Activated T-cell treated with anti-CD3 and anti-CD28 coated beads for 4 hours (primary cell): ENCODE measurements at places on chromosomes 6 and 20.

DNA sequence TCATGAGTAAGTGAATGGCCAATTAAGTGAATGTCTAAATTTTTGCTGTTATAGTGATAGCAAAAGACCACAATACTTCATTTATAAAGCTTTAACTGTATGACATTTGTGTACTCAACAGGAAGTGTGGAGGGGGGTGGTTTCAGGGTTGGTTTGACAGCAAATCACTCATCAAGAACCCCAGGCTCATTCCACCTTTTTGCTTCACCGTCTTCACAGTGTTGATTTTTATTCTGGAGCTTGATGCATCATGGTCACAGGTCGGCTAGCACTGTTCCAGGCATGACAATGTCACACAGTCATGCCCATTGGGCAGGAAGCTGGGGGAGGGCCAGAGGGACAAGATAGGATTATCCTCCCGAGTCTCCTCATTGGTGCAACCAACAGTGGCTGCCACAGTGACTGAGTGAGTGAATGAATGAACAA lies 75.0 kb downstream of the MDGA1 start:
- DNase-seq, result peak; percentile 3

GRCh38 chr6:149636124-149636523 lies 12.4 kb downstream of the KATNA1 start:
- DNase-seq, result no peak

GRCh38 chr6:157648561-157648960 lies 174.5 kb upstream of the SNX9 start:
- no peak for DNase-seq

DNA sequence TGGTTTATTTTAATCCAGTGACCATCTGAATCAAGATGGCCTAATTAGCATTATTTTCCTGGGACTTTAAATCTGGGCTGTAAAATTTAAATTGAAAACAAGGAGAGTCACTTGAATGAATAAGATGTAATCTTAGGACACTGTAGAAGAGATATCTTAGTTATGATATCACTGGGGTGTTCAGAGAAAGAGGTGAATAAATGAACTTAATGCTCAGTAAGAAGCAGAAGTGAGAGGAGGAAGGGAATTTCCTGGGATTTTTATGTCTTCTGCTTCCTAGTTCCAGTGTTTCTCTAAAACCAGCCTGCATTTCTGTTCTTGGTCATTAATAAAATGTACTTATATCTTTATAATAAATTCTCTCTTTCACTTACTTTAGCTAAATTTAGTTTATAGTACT lies 136.8 kb upstream of the PTPRK start:
- DNase-seq, result no peak

GRCh38 chr20:10940941-10941340 lies 267.1 kb upstream of the JAG1 start:
- DNase-seq, result no peak

DNA sequence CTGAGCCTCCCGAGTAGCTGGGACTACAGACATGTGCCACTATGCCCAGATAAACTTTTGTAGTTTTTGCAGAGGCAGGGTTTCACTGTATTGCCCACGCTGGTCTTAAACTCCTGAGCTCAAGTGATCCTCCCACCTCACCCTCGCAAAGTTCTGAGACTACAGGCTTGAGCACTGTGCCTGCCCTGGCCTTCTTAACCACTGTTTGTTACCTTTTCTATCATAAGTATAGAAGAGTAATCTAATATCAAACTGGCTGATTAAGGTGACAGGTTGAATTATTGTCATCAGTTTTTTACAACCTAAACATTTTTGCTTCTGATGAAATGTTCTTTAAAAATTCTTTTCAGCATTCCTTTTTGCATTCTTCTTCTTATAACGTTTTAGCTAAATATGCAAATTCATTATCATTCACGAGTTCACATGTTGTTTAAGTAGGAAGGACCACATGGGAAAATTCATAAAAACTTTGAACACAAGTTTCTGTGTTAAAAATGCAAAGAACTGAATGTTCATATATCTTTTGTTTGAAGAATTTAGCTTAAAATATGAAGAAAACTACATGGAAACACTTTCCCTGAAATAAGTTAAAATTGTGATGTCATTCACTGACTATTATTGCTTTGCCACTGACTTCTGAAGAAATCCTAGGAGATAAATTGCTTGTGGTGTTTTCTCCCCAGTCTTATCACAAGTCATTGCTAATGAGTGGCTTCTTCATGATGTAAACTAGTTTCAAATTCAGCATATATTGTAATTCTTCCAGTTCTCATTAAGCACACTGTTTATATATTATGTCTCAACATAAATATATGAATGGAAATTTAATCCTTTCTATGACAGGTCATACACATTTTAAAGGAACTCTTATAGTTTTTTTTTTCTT lies 106.7 kb downstream of the ADGRB3 start:
- no peak for DNase-seq

- no peak for DNase-seq
These were observed 263.5 kb downstream of the THBS2 start for GRCh38 chr6:168990019-168990751.

DNA sequence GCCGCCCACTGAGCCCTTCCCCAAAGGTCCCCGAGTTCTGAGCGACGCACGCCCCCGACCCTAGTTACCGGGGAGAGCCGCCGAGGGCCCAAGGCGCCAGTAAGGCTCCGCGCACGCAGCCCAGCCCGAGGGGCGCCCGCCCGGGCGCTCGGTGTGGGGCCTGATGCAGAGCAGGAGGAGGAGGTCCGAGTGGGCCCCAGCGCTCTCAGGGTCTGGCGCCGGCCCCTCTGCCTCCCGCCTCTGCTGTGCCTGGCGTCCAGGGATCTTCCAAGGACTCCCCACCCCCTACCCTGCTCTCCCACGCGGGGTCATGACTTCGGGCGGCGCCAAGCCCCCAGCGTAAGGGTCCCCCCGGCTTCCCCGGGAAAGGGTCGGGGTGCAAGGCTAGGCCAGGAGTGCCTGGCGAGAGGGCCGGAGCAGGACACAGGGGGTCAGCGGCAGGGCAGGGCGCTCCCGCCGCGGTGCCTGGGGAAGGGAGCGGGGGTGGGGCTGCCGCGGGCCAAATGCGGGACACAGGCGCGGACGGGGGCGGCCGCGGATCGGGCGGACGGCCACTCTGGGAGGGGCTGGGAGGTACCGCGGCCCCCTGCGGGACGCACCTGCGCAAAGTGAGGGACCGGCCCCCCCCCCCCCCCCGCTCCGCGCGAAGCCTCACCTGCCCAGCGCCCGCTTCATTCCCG lies 637 bp downstream of the ABHD12 start:
- no peak for DNase-seq

GRCh38 chr6:53744321-53744720 lies 50.5 kb upstream of the LRRC1 start:
- DNase-seq, result no peak

DNA sequence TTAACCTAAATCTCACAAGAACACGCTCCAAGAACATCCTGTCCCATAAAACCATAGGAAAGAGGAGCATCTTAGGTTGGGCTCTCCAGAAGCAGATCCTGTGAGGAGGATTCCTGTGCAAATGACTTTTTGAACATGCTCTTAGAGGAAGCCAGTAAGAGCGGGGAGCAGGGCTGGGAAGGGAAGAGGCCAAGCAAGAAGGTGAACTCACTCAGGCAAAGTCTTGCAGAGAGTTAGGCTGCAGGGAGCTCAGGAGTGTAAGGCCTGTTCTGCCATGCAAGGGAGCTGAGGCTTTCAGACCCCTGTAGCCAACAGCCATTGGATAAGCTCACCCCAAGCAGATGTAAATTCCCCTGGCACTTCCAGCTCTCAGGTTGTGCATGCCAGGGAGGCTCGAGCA lies 63.6 kb upstream of the LY86 start:
- DNase-seq, result no peak

DNA sequence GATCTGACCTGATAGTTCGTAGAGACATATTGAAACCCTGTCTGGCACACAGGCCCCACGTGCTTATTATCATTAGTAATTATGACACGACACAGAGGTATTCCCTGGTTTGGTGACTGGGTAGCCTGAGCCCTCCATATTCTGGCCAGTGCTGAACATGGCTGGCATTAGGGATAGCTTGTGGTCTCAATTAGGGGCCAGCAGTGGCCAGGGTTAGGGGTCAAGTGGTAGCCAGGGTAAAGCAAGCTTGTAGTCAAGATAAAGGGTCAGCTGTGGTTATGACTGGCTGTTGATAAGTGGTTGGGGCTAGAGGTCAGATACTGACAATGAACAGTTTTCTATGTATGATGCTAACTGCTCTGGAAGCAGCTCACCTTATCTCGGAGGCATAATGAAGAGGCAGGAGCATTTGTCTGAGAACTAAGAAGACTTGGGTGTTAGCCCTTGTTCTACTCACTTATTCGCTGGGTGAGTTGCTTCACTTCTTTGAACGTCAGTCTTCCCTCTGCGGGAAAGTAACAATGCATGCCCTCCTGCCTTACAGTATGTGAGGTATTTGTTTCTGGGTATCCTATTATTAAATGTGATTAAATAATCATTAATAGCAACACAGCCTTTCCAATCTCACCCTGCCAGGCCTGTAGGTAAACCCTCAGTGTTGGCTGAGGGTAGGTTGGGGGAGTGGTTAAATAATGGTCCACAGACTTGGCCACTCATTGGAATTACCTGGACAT lies 66.7 kb downstream of the VEGFA start:
- DNase-seq, result no peak

DNA sequence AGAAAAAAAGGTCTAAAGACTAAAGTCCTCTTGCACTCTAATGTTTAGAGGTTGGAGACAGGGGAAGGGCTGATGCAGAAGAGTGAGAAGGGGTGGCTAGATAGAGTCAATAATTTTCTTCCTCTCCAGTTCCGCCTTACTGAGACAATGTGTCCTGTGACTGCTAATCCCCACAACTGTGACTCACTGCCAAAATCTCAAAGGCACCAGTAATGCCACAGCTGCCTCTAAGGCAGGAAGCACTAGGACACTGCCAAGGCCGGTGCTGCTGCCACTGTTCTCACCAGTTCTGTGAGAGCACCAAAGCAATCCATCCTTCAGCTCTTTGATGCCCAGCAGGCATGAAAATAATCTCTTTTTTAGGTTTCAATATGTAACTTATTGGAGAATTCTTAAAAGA lies 701.9 kb upstream of the MAP3K7 start:
- no peak for DNase-seq

- DNase-seq, result no peak
These were observed at the start of gene FOXC1 for GRCh38 chr6:1609648-1610496. Gene FOXC1 (plus strand): TSS chr6:1609915. CDS start chr6:1610446, 531 bp downstream.

DNA sequence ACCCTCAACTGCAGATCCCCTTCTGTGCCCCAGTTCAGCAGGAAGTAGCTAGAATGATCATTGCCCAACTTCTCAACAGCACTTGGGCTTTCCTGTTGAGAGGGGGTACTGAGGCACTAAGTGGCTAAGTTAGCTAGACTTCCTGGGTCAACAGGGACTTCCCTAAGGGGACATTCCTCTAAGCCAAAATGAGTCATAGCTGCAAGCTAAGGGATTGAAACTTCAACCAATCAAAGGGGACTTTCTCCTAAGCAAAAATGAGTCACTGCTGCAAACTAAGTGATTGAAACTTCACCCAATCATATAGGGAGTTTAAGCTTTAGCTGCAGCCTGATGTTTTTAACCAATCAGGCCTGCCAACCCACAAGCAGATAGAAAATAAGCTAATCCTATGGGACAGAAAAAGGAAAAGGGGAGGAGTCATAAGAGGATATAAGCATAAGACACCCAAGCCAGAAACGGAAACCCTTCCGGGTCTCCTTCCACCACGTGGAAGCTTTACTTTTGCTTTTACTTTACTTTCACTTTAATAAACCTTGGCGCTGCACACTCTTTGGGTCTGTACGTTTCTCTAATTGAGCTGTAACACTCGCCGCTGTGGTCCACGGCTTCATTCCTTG lies 659.0 kb upstream of the HS3ST5 start:
- DNase-seq, result no peak

- DNase-seq, result no peak
These were observed 284.0 kb downstream of the KCNQ5 start for GRCh38 chr6:72905705-72906478.

GRCh38 chr20:62021793-62022385 lies 43.8 kb downstream of the TAF4 start:
- DNase-seq, result no peak

DNA sequence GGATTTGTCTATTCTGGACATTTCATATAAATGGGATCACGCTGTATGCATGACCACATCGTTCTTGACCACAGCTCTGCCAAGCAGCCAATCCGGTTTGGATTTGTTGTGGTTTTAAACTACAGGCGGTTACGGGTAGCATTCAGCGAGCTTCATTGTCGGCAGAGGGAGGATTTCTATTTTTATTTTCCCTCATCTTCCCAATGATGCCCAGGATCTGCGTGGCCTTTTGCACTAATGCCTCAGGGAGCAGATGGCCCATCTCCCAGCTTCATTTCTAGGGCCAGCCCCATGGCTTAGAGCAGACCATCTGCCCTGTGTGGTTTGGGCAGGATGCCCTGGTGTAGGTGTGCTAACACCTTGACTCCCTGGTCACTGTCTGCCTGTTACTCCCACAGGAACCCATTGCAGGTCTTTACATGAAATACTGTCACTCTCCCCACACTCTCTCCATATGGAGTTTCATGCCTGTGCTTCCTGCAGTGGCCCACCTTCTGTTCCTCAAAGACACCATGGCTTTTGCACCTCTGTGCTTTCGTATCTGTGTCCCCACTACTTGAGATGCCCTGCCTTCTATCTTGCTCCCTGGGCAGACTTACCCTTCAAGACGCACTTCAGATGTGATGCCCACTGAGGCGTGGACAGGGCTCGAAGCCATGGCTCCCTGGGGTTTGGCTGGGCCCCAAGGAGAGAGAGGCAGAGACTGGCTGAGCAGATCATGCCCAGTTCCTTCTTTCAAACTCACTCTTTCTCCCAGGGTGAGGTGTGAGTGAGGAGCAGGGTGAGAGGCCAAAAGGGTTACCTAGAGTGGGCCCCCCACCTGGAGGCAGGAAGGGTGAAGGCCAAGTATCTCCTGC lies 26.0 kb downstream of the SDCBP2 start:
- no peak for DNase-seq

- DNase-seq, result no peak
These were observed 33.2 kb upstream of the CST7 start for GRCh38 chr20:24915892-24916291.

DNA sequence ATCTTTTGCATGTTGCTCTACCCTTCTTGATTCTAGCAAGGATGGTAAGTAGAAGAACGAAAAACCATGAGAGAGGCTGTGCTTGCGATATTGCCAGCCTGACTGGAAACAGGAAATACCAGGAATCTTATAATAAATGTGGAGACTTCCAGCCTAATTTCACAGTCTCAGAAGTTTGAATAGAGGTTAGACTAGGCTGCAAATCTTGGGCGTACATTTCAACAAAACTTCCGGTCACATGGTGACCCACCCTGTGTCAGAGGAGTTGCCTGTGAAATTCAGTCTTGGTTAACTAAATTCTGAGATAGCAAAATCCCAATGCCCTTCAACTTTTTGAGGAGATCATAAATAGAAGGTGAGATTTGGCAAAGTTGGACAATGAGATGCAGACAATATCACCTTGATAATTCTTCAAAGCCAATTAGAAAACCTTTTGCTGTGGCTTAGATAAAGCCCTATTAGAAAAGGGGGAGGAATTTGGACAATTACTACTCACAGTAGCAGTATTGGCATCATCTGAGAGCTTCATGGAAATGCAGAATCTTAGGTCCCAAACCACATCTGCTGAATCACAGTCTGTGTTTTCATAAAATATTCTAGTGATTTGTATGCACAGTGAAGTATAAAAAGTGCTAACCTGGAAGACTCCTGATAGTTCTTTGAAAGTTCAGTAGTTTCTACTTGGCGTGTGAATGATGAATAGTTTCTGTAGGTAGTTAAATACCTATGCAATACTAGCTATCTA lies 262.0 kb upstream of the JAG1 start:
- DNase-seq, result no peak
